Stimulated activated naive CD4-positive, alpha-beta T cell (primary cell): ENCODE measurements at places on chromosomes 16 and 17.

DNA sequence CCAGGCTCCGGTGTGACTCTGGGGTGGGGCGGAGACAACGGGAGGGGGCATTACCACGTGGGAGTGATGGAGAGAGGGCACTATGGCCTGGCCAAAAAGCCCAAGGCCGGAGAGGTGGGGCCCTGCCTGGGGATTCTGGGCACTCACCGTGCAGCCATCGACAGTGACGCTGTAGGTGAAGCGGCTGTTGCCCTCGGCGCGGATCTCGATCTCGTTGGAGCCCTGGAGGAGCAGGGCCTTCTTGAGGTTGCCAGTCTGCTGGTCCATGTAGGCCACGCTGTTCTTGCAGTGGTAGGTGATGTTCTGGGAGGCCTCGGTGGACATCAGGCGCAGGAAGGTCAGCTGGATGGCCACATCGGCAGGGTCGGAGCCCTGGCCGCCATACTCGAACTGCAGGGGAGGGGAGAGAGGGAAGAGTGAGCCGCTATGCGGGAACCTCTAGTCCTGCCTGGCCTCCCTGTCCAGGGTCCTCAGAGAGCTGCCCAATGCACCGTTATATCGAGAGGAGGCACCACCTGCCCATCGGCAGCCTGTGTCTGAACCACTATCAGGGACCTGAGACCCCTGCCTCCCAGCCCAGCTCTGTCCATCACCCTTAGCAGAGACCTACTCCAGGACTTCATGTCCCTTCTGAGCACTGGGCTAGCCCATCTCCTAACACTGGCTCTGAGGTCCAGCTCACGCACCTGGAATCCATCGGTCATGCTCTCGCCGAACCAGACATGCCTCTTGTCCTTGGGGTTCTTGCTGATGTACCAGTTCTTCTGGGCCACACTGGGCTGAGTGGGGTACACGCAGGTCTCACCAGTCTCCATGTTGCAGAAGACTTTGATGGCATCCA lies 15.6 kb downstream of the COL1A1 start:
- DNase-seq: no peak

DNA sequence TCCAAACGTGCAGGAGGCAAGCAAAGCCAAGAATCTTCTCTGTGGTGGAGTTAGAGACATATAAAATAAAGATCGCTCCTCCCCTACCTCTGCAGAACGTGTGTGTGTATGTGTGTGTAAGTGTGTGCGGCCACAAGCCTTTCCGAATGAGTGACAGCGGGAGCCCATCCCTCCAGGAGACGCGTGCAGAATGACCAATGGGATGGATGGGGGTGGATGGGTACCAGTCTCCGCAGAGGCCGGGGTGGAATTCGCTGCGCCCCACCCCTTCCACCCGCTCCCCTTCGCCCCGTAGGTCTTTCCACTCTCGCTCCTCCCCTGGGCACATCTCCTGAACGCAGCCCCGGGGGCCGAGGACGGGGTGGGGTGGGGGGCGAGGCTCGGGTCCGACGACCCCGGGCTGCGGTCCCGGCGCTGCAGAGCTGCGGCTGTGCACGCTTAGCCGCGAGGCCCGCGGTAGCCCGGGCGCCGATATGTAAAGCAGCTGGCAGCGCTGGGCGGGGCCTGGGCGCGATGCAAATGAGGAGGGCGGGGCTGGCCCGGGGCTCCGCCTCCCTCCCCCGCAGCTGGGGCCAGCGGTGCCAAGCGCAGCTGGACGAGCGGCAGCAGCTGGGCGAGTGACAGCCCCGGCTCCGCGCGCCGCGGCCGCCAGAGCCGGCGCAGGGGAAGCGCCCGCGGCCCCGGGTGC lies at the start of gene PRKCB:
Gene PRKCB, plus strand, starts transcription at position 594 of the 688 bp plus-strand sequence.
- DNase-seq: peak; percentile 87

GRCh38 chr16:85934210-85934609 lies 35.2 kb downstream of the IRF8 start:
- no peak for DNase-seq

- DNase-seq: no peak
These were observed 394.1 kb downstream of the SOX9 start for GRCh38 chr17:72514891-72515290.

DNA sequence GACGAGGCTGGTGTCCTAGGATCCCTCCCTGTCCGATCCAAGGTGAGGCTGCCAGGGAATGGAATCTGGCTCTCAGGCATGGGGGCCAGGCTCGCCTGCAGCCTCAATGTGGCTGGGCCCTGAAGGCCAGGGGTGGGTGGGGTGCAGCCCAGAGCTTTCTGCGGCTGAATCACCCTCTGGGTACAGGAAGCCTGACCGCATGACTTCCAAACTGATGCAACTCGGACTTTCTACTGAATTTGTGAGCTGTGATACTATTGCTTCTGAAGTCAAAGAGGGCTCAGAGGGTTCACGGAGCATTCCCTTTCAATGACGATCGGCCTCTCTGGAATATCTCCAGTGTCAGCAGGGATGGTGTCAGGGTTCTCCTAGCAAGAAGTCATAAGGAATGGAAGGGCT lies 123.7 kb downstream of the METRNL start:
- no peak for DNase-seq

DNA sequence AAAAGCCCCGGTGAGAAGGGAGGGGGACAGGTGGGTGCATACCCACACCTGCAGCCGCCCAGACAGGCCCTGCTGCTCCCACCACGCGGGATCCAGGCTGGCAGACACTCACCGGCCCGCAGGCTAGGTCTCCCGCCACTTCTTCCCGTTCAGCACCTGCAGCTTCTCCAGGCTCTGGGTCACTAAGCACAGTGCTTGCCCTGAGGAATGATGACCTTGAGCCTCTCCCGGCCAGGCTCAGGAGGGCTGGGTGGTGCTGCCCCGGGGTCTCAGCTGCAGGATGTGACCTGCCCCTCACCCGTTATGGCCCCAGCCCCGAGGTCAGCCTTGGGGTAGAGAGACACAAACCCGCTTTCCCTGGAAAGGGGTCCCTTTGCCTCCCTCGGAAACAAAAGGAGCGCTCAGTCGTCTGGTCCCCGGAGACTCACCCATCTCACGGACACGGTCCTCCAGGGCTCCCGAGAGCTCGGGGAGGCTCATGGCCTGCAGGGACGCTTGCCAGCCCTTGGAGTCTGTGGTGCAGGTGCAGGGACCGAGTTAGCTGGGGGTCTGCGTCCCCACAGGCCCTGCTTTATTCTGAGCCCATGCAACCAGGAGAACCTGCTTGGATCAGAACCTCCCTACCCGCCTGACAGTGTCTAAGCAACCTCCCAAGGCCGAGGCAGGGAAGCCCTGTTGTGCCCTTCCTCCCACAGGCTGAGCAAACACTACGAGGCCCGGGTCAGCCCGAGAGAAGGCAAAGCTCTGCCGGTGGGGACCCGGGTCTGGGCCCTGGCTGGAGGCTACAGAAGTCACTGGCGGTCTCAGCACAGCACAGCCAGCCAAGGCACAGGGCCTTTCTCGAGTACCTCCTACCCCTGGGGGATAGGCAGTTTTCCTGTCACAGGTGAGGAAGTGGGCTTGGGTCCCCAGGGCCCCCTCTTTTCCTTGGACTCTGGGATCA lies 3.8 kb downstream of the NUDT16L1 start:
- no peak for DNase-seq

- peak; percentile 89 for DNase-seq
These were observed 29.4 kb downstream of the HMOX2 start for GRCh38 chr16:4505356-4506147.

GRCh38 chr17:81868674-81869220 lies 2.4 kb downstream of the ARHGDIA start:
- no peak for DNase-seq

- DNase-seq: no peak
These were observed 24.0 kb downstream of the SYCE1L start for GRCh38 chr16:77223184-77223583.

DNA sequence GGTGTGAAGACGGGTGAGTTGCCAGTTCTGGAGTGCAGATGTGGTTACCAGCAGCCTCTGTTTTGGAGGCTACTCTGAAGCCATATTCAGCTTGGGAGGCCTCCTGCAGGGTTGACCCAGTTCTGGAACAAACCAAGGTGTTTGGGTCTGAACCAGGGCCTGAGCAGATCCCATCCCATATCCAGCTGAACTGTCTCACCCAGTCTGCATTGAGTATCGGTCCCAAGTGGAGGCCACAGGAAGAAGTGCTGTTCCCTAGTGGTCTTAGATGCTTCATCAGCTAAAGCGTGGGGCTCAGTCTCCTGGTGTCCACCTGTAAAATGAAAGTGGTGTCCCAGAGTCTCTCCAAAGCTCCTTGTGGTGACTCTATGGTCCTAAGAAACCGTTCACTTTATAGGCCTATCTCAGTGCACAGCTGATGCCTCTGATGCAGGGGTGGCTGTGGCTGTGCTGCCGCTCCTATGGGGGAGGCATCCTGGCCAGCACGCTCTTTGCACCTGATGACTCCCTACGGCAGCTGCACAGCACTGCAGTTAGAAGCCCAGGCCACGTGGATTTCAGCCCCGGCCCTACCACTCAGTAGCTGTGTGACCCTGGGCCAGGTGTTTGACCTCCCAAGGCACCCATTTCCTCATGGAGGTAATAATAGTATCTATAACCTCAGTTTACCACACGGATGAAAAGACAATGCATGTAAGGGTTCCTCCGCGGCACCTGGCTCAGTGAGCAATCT lies 21.0 kb downstream of the CBX4 start:
- DNase-seq: no peak

DNA sequence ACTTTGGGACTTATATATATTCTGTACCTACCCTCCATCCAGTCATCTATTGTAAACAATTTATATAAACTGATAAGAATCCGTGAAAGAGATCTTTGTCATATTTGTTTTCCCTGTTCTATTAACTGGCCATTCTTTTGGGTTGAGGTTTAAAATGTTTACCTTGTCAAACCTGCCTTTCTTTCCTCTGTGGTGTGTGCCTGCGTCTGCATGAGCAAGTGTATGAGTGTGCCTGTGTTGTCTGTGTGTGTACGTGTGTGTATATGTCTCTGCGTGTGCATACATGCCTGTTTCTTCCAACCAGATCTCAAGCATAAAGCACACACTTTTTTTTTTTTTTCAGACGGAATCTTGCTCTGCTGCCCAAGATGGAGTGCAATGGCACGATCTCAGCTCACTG lies 201.5 kb downstream of the C16orf95 start:
- no peak for DNase-seq

GRCh38 chr17:63419949-63420867 lies 25.9 kb downstream of the CYB561 start:
- no peak for DNase-seq

DNA sequence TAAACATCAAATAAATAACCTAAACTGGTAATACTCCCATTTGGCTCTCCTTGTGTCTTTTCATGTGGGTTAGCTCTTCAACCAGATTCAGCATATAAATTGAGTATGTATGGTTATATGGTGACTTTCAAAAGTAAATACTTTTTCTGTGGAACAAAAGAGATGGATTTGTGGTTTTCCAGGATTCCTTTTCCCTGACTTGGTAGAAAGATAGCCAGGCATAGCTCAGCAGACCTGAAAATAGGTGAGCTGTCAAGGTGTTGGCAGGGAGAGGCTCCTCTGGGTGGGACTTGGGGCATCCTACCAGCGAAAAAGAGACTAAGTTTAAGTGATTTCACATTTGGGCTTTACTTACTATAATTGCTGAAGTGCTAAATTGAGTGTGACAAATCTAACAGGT lies 80.3 kb downstream of the FTO start:
- no peak for DNase-seq

DNA sequence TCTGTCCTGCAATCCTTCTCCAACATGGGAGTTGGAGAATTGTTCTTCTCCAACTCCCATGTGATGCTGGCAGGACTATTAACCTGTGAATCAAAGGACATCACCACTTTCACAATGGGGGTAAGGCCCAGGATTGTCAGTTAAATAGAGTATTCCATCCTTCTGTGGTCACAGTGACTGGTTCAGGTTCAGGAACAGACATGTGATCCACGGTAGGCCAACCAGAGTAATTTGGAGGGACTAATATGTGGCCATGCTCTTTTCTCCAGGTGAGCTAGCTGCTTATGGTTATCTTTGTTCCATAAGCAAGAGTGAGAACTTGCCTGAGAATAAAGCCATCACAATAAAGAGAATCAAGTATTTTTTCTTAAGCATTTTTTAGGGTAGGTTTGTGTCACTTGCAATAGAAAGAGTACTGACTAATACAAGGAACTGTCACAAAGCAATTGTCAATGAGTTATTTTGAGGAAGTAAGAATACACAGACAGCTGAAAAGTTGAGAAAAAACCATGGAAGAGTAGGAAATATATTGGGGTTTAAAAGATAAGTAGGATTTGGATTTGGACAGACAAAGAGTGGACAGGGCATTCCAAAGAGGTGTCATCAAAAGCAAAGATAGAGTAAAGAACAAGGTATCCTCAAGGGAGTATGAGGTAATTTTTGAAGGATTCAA lies 63.4 kb downstream of the BRIP1 start:
- no peak for DNase-seq

- DNase-seq: no peak
These were observed 27.2 kb downstream of the ZNF423 start for GRCh38 chr16:49828533-49829267.

DNA sequence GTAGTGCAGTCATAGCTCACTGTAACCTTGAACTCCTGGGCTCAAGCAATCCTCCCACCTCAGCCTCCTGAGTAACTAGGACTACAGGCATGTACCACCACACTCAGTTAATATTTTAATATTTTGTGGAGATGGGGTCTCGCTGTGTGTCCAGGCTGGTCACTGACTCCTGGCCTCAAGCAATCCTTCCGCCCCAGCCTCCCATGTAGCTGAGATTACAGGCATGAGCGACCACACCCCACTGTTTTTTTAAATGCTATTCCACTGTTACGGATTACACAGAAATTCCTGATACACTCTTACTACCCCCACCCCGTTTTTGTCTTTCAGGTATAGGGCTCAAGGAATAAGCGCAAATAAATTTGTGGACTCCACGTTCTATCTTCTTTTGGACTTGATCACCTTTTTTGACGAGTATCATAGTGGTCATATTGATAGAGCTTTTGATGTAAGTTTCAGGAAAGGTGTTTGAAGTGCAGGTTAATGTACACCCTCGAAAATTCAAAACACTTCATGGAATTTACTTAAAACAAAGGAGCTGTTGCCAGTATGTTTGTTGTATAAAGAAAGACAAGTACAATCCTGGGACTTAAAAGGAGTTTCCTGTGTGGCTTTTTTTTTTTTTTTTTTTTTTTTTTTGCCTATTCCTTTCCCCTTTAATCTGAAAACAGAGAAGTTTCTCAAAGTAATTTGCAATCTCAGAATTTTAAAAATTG lies 26.2 kb upstream of the SLC12A3 start:
- no peak for DNase-seq

GRCh38 chr17:57439651-57440050 lies 183.3 kb downstream of the MSI2 start:
- no peak for DNase-seq

GRCh38 chr16:87351320-87351698 lies 32.3 kb downstream of the FBXO31 start:
- no peak for DNase-seq

- no peak for DNase-seq
These were observed 26.1 kb upstream of the JPT2 start for GRCh38 chr16:1651974-1652312.

GRCh38 chr17:43471585-43472160 lies 12.1 kb upstream of the DHX8 start:
- no peak for DNase-seq

DNA sequence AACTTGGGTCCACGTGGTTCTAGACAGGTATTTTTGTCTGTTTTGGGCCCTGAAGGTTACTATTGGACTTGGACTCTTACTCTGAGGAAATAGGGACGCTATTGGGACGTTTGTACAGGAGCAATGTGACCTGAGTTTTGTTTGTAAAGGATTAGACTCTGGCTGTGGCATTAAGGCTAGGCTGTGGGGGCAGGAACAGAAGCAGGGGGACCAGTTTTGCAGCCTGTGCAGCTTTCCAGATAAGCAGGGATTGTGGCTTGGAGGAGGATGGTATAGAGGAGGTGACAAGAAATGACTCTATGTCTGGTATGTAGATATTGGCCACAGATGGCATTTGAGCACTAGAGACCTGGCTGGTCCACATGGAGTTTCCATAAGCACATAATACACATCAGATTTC lies 12.8 kb downstream of the NOD2 start:
- DNase-seq: no peak
